Upper lobe of right lung (tissue), 1 donor: ENCODE measurements at places on chromosomes 7 and 10. TPM values are rescaled to one million over a fixed set of nuclear protein-coding genes. Genes with fewer than 3 reads are reported as not detected.

DNA sequence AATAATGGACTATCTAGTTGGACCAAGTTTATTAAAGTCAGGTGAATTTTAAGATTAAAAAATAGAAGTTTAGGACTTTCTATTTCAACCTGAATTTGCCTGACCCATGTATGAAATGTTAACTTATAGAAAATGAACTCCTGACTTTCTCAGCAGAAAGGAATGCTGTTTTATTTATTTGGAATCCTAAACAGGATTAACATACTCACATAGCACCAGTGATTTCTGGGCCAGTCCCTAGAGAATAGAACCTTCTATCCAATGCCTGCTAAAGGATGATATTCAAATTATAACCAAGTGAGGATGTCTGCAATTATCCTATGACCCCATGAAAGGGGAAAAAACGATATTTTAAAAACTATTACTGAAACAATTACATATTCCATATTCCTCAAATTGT is 148.8 kb downstream of the CHRM2 start:
- no peaks in the 10 kb centered on the region for H3K27me3 ChIP-seq
- H3K4me1 ChIP-seq: no peaks in the 10 kb centered on the region
- H3K36me3 ChIP-seq: no peaks in the 10 kb centered on the region
- no peak overlapping the region for H3K27ac ChIP-seq
- no peak for DNase-seq
- H3K4me3 ChIP-seq: no peak overlapping the region

GRCh38 chr7:124575176-124575575 is 190.4 kb downstream of the GPR37 start:
- no peak for DNase-seq
- H3K27me3 ChIP-seq: no peaks in the 10 kb centered on the region
- H3K4me3 ChIP-seq: no peak overlapping the region
- H3K27ac ChIP-seq: no peak overlapping the region

GRCh38 chr7:112930787-112931186 is 140.6 kb upstream of the TMEM168 start:
- peaks cover 6% of the 10 kb centered on the region for H3K36me3 ChIP-seq
- no peak for DNase-seq
- H3K4me3 ChIP-seq: no peak overlapping the region
- no peaks in the 10 kb centered on the region for H3K4me1 ChIP-seq

DNA sequence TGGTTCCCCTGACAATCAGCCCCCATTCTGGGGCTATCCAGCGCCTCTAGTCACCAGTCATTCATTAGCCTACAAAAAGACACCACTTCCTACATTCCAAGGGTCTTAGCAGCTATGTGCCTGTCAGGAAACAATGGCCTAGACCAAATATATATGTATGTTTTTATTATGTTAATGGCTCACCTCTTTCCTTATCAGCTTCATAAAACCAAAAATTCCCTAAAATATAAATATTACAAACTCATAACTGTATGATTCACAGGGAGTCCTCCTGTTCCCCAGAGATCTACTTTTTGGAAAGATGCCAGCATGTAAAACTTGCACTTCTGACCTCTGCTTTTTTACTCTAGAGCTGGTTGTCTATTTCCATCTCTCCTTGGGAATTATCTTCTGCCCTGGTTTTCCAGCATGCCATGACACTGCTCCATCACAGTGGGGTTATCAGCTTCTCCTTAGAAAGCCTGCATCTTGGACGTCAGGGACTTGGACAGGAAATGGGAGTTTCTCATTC is 79.2 kb downstream of the ABCA13 start:
- no peaks in the 10 kb centered on the region for H3K4me1 ChIP-seq
- no peak overlapping the region for H3K4me3 ChIP-seq
- no peaks in the 10 kb centered on the region for H3K27me3 ChIP-seq
- H3K36me3 ChIP-seq: no peaks in the 10 kb centered on the region

The ADCYAP1R1 gene
- 1.8 TPM for total RNA-seq

- H3K27ac ChIP-seq: peak overlapping the region; percentile 51
- H3K27me3 ChIP-seq: no peaks in the 10 kb centered on the region
- no peak for DNase-seq
- peaks cover 25% of the 10 kb centered on the region for H3K4me1 ChIP-seq
These were observed 3.1 kb downstream of the JCAD start for GRCh38 chr10:30056281-30056680.

- no peaks in the 10 kb centered on the region for H3K27me3 ChIP-seq
- H3K4me1 ChIP-seq: no peaks in the 10 kb centered on the region
- H3K36me3 ChIP-seq: peaks cover 87% of the 10 kb centered on the region
- H3K27ac ChIP-seq: no peak overlapping the region
- DNase-seq: no peak
- H3K4me3 ChIP-seq: no peak overlapping the region
These were observed 313.3 kb downstream of the TYW1 start for GRCh38 chr7:67309764-67310549.

DNA sequence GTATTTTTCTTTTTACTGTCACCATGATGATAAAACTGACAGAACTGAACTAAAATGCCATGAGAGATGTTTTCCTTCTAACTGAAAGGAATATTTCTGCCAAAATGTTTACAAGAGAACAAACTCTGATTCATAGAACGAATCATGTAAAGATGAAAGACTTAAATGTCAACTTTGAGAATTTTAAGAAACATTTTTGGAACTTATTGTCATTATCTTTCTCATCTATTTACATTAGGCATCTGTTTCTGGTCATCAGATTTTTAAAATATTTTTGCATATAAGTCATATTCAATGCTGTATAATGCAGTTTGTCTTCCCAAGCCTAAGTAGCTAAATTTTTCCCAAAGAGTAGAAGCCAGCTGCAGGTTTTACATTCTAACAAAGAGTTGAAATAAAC is 358.5 kb downstream of the TFEC start:
- H3K27me3 ChIP-seq: no peaks in the 10 kb centered on the region
- no peak for DNase-seq
- H3K4me3 ChIP-seq: no peak overlapping the region

GRCh38 chr7:45564485-45564884 is 9.7 kb upstream of the ADCY1 start:
- H3K4me1 ChIP-seq: no peaks in the 10 kb centered on the region
- H3K27me3 ChIP-seq: no peaks in the 10 kb centered on the region
- H3K4me3 ChIP-seq: no peak overlapping the region
- H3K27ac ChIP-seq: peak overlapping the region; percentile 36
- H3K36me3 ChIP-seq: no peaks in the 10 kb centered on the region
- no peak for DNase-seq

DNA sequence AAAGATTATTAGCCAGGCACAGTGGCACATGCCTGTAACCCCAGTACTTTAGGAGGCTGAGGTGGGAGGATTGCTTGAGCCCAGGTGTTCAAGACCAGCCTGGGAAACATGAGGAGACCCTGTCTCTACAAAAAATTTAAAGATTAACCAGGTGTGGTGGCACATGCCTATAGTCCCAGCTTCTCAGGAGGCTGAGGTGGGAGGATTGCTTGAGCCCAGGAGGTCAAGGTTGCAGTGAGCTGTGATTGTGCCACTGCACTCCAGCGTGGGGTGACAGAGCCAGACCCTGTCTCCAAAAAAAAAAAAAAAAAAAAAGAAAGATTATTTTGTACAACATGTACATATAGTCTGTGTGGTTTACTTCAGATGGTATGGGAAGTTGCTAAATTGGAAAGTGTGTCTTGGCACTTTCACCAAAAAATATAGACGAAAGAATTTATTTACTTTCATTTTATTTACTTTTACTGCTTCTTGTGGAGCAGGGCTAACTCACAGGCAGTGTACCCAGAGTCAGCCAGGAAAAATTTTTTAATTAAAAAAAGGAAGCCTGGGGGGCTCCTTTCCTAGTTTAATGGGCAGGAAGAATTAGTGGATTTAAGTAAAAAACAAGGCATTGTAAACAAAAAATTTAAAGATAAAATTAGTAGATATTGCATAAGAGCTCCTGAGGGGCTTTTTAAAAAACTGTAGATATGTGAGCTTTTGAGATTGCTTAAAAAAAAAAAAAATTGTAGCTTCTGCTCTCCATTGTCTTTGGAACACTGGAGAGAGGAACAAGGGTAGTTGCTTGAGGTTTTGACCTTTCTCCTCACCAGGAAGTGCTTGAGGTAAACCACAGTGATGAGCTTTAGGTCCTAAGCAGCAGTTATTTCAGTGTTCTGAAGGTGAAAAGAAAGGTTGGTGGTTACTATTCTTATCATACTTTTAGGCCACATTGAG is 44.6 kb upstream of the VDAC2 start:
- H3K36me3 ChIP-seq: peaks cover 18% of the 10 kb centered on the region
- H3K4me1 ChIP-seq: peaks cover 10% of the 10 kb centered on the region
- no peak overlapping the region for H3K4me3 ChIP-seq
- H3K27me3 ChIP-seq: no peaks in the 10 kb centered on the region

The GNAT3 gene
- not detected for total RNA-seq

DNA sequence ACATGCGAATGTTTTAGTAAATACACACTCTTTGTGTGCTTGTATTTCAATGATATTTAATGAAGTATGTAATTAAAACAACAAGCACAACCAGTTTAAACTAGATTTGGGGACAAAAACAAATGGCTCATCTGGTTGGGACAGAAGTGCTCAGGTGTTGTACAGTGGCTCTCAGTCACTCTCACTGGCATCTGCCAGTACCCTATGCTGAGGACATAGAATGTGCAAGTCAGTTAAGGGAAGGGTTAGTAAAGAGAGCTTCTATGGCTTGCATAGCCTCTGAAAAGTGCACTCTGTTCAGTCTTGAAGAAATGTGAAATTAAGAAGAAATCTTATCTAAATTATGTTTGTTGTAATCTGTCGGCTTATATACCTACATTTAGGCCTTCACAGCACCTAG is 183.0 kb downstream of the LRRC4 start:
- no peak for DNase-seq
- no peaks in the 10 kb centered on the region for H3K27me3 ChIP-seq
- H3K36me3 ChIP-seq: peaks cover 5% of the 10 kb centered on the region
- peaks cover 38% of the 10 kb centered on the region for H3K4me1 ChIP-seq
- H3K4me3 ChIP-seq: no peak overlapping the region

DNA sequence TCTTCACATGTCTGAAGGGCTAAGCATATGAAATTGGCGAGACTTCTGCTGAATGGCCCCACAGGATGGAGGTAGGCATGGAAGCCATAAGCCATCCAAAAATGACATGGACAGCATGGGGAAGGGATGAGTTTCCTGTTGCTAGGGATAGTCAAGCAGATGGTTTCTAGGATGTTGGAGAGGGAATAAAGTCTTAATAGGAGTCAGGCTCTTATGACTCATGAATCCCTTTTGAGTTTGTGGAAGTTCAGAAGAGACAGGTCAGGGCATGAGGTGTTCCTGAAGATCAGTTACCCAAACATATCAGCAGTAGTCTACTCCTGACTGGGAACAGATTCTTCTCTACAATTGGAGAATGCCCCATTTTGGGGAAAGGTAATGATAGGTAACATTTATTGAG is 243.9 kb downstream of the REEP3 start:
- H3K4me3 ChIP-seq: no peak overlapping the region
- no peaks in the 10 kb centered on the region for H3K27me3 ChIP-seq
- H3K4me1 ChIP-seq: no peaks in the 10 kb centered on the region
- H3K27ac ChIP-seq: no peak overlapping the region

The GRM3 gene
- not detected for total RNA-seq

GRCh38 chr10:17430647-17431355 is 23.6 kb downstream of the ST8SIA6 start:
- H3K4me3 ChIP-seq: no peak overlapping the region
- no peaks in the 10 kb centered on the region for H3K36me3 ChIP-seq
- H3K27ac ChIP-seq: no peak overlapping the region
- H3K4me1 ChIP-seq: peaks cover 8% of the 10 kb centered on the region

The NYAP1 gene
- total RNA-seq: 0.55 TPM

DNA sequence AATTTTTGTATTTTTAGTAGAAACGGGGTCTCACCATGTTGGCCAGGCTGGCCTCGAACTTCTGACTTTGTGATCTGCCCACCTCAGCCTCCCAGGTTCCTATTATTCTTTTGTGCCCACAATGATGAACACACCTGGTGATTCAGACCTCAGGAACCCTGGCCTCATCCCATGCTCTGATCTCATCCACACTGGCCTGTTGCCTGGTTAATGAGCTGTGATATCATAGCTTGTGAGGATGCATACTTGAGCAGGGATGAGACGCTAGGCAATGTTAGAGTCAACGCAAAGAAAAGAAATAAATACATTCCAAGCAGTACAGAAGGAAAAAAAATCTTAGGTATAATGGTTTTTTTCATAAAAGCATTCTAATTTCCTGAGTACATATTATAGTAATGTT is 82.4 kb upstream of the RNF32 start:
- no peaks in the 10 kb centered on the region for H3K4me1 ChIP-seq
- H3K4me3 ChIP-seq: no peak overlapping the region
- no peaks in the 10 kb centered on the region for H3K27me3 ChIP-seq
- no peak overlapping the region for H3K27ac ChIP-seq
- no peaks in the 10 kb centered on the region for H3K36me3 ChIP-seq

- H3K36me3 ChIP-seq: no peaks in the 10 kb centered on the region
- no peaks in the 10 kb centered on the region for H3K4me1 ChIP-seq
- H3K27ac ChIP-seq: no peak overlapping the region
- no peak for DNase-seq
- no peaks in the 10 kb centered on the region for H3K27me3 ChIP-seq
These were observed 68.0 kb downstream of the TRIL start for GRCh38 chr7:28890137-28890536.

- peaks cover 44% of the 10 kb centered on the region for H3K4me1 ChIP-seq
- H3K36me3 ChIP-seq: no peaks in the 10 kb centered on the region
- DNase-seq: no peak
- no peak overlapping the region for H3K4me3 ChIP-seq
- H3K27ac ChIP-seq: no peak overlapping the region
These were observed 80.0 kb upstream of the STEAP1B start for GRCh38 chr7:22579961-22580360.

DNA sequence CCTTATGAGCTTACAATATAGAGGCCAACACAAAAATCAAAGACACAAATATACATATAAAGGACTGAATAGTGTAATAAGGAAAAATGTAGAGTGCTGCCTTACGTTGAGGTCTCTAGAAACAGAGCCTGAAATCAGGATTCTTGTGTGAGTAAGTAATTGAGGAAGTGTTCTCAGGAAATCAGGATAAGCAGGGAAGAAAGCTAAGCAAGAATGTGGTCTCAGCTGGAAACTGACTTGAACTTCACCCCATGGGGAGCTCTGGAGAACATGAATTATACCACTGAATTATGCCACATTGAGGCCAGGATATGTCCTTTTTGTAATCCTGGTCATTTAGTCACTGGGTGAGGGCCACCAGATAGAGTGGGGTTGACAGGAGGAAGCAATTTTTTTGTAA is 191.9 kb downstream of the ETV1 start:
- H3K4me1 ChIP-seq: no peaks in the 10 kb centered on the region
- no peak overlapping the region for H3K27ac ChIP-seq
- H3K36me3 ChIP-seq: no peaks in the 10 kb centered on the region
- H3K4me3 ChIP-seq: no peak overlapping the region
- no peaks in the 10 kb centered on the region for H3K27me3 ChIP-seq
- no peak for DNase-seq
